Renal cortical epithelial cell (primary cell): ENCODE measurements at places on chromosomes 16 and 17.

- DNase-seq: no peak
These were observed 18.3 kb upstream of the CACNG4 start for GRCh38 chr17:66946251-66946650.

GRCh38 chr17:15377616-15378015, 36.2 kb upstream of the TEKT3 start:
- peak; percentile 12 for DNase-seq

DNA sequence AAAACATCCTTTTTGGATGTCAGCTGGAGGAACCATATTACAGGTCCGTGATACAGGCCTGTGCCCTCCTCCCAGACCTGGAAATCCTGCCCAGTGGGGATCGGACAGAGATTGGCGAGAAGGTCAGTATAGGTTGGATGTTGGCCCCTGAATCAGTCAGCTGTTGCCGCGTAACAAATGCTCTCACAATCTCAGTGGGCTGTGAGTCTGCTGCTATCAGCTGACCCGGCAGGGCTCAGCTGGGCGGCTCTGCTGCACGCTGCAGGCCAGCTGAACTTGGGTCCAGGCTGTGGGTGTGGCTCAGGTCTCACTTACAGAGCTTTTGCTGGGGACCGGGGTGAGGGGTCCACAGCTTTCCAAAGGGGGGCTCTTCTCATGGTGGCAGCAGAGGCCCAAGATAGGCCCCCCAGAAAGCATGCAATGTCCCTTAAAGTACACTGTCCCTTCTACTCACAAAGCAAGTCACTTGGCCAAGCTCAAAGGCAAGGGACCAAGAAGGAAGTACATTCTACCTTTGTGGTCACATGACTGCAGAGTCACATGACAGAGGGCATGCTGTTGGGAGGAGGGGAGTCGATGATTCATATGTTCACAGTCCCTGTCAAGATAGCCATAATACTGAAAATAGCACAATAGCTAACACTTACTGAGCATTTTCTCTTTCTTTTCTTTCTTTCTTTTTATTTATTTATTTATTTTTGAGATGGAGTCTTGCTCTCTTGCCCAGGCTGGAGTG, 134.2 kb downstream of the ABCC1 start:
- DNase-seq: no peak

GRCh38 chr16:49542391-49542891, 168.8 kb downstream of the C16orf78 start:
- no peak for DNase-seq

GRCh38 chr17:75077496-75078283, 10.1 kb upstream of the SLC16A5 start:
- DNase-seq: peak; percentile 25

DNA sequence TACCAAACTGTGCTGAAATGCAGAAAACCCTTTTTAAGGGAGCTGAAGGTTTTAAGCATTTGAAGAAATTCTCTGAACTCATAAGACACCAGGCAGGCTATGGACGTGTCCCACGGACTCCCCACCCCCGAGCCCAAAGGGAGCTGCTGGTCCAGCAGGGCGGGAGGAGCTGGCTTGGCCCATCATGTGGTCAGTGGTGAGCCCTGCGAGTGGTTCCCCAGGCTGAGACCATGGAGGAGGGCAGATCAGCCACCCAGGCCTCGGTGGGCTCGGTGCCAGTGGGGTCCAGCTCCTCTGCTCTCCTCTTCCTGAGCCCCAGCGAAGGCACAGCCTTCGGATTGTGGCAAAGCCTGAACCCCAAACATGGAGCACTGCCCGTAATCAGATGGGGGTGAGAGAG, 27.0 kb downstream of the LGALS3BP start:
- no peak for DNase-seq

- DNase-seq: no peak
These were observed 35.1 kb upstream of the HS3ST4 start for GRCh38 chr16:25656639-25657038.

GRCh38 chr17:71628306-71628705, 492.5 kb upstream of the SOX9 start:
- DNase-seq: no peak
